Endothelial cell of umbilical vein (primary cell): ENCODE measurements at places on chromosomes 3 and 15. TPM values are rescaled to one million over a fixed set of nuclear protein-coding genes. Genes with fewer than 3 reads are reported as not detected.

DCP1A gene
- 28.5 and 38.0 TPM in 2 replicates for total RNA-seq

DNA sequence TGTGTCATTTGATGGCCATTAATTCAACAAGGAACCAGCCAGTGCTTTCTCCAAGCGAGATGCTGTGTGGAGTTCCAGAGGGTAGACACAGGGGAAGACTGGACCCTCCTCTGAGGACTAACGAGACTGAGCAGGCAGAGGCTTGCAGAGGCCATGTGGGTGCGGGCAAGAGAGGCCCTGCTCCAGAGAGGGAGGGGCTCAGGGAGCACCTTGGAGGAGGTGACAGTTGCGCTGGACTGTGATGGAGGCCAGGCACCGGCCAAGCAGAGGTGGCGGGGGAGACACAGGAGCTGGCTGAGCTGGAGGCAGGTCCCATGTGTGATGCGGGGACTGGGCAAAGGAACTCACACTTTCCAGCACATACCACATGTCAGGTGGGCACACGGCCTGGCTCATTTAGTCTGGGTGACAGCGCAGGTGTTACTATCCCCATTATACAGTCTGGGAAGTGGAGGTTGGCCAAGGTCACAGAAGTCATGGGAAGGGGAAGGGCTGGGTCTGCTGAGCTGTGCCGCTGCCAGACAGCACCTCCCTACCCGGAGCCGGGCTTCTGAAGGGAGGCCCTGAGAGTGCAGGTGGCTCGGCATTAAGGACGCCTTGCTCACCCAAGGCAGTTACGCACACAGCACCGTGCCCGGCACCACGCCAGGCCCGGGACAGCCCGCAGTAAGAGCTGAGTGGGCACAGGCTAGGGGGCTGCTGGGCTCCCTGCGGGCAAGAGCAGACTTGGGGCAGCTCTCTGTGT lies 3.7 kb downstream of the MELTF start:
- no peak for DNase-seq

TRPC1 gene
- 5.6 and 5.9 TPM in 2 replicates for total RNA-seq

GRCh38 chr15:33021806-33022389 lies 172.6 kb downstream of the FMN1 start:
- peak; percentile 71 for DNase-seq

GRCh38 chr15:74676801-74677200 lies 19.0 kb downstream of the EDC3 start:
- DNase-seq: no peak

GRCh38 chr3:126288314-126288713 lies 68.9 kb downstream of the KLF15 start:
- DNase-seq: no peak

- no peak for DNase-seq
Measured at GRCh38 chr3:148937467-148938255, 53.7 kb upstream of the GYG1 start.

- DNase-seq: no peak
Measured at GRCh38 chr3:114214542-114215341, 22.6 kb downstream of the ZNF80 start.

NLGN1 gene
- 16.3 and 18.1 TPM in 2 replicates for total RNA-seq

- DNase-seq: no peak
Measured at GRCh38 chr3:41188306-41188705, 11.0 kb upstream of the CTNNB1 start.

DNA sequence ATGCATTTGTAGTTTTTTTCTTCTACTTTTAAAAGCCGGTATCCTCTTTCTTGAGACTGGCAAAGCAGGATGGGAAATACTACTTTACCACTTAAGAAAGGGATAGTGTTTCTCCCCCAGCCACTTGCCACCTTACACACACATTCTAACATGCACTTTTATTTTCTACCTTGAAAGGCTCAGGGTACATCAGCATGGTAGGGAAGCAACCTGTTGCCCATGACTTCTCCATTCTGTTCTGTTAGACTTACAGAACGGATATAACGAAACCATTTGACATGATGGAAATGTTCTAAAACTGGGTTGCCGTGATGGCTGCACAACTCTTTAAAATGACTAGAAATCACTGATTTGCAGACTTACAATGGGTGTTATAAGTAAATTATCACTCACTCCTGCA lies 405.5 kb downstream of the SHQ1 start:
- no peak for DNase-seq

GRCh38 chr3:97958396-97958795 lies 13.8 kb downstream of the RIOX2 start:
- DNase-seq: no peak

CYP1A1 gene
- total RNA-seq: 5.8 and 7.6 TPM in 2 replicates

DNA sequence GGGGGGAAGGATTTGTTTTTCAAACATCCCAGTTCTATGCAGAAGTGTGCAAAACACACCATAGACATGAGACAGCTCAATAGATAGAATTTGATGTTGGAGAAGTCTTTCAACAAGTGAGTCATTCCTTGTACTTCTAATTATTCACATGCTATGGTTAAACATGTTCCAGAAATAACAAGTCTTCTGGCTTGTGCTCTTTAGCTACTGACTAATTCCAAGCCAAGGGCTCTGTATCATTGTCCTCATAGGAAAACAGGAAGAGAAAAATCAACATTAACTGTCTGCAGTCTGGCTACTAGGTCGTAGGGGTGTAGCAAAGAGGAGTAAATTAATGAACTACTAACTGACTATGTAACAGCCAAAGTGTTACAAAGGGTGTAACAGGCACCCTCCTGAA lies 25.8 kb downstream of the LDHAL6B start:
- DNase-seq: peak; percentile 96

SCN5A gene
- 13.1 and 20.0 TPM in 2 replicates for total RNA-seq

C3orf18 gene
- 1.7 and 2.6 TPM in 2 replicates for total RNA-seq

DNA sequence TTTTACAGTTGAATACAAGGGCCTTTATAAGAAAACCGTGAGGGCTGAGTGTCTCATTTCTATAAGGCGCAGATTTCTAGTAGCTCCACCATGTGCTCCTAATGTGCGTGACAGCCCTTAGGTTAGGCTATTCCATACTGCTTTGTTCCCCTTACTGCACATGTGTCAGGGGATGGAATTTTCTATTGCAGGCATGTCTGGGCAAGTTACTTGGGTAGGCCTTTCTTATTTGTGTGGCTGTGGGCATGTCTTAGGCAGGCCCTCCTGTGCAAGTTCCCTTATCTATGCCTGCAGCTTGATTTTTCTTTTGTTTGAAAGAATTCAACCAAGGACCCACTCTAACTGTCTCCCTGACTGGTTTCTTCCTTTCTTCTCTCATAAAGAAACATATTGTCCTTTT lies 434.2 kb upstream of the CNTN3 start:
- DNase-seq: no peak

DNA sequence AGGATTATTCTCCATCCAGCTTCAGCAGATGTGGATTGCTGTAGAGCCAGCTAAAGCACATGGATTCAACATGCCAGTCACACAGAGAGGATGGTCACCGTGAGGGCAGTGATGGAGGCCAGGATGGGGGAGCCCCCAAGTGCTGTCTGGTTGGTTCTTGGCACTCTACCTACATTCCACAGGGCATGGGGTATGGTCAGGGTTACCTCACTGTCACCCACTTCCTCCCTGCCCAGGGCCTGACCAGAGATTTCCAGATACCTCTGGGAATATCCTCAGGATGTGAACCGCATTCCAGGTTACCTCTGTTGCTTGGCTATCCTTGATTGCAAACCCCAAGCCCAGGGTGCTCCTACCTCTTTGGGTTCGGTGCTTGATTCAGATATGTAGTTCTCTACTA lies 147.3 kb upstream of the TRIM42 start:
- DNase-seq: no peak

GRCh38 chr3:89303701-89304100 lies 196.3 kb downstream of the EPHA3 start:
- DNase-seq: no peak

KBTBD12 gene
- total RNA-seq: not detected in 2 replicates

DNA sequence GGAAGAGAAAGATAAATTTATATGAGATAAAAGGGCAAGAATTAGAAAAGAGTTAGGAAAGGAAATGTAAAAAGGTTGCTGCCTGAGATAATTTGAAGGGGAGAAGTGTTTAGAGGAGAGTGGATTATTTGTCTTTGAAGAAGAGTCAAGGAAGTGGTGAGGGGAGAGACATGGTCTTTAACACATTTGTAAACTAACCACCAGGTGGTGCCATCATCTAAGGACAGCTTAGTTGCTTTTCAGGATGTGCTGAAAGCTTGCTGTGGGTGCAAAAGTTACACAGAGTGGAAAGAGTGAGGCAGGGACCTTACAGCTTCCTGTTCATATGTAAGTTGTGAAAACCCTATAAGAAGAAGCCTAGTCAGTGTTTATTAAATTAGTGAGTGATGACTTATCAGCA lies 114.1 kb upstream of the DNAJC19 start:
- DNase-seq: no peak

DNA sequence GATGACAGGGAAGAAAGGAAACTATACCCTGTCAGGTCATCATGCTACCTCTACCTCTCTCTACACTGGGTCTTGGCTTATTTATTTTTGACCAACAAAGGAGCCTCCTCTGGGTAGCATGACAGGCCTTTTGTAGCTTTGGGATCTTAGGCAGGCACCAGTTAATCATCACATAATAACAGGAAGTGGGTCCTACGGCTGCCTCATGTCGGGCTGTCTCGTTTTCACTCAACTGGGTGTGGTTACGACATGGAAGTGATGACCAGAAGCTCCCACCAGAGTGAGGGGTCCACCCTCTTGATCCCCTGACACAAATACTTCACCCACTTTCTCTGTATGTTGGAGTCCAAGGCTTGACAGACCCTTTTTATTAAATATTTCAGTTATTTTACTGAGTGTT lies 105.3 kb downstream of the CD47 start:
- DNase-seq: no peak

GRCh38 chr15:101455291-101456025 lies 34.0 kb downstream of the PCSK6 start:
- no peak for DNase-seq
